Esophagus squamous epithelium (tissue), 5 donors: ENCODE measurements at places on chromosomes 2 and 18. TPM values are rescaled to one million over a fixed set of nuclear protein-coding genes. Genes with fewer than 3 reads are reported as not detected.

The BCL2 gene
- 4.8 TPM for total RNA-seq

The PLEK gene
- 3.2 TPM for total RNA-seq

The TMEM169 gene
- not detected for total RNA-seq

The POTEJ gene
- total RNA-seq, result not detected

The RESP18 gene
- not detected for total RNA-seq

The KRTCAP3 gene
- total RNA-seq, result 23.8 TPM

The CD8A gene
- total RNA-seq, result 1.6 TPM

The FAM110C gene
- 48.3 TPM for total RNA-seq

The PSMA8 gene
- not detected for total RNA-seq

The CERKL gene
- not detected for total RNA-seq

The TTN gene
- 0.19 TPM for total RNA-seq

The PTPRM gene
- total RNA-seq, result 6.5 TPM

The POTEE gene
- not detected for total RNA-seq

The STARD6 gene
- total RNA-seq, result not detected

The IL37 gene
- total RNA-seq, result not detected

The SKOR2 gene
- total RNA-seq, result not detected

The RAB27B gene
- total RNA-seq, result 35.9 TPM

The CCDC141 gene
- 1.8 TPM for total RNA-seq

The DCDC2C gene
- total RNA-seq, result not detected

The TMEM178A gene
- total RNA-seq, result 0.38 TPM

The REG1B gene
- not detected for total RNA-seq

The HOXD11 gene
- total RNA-seq, result not detected

The SLC4A1AP gene
- 22.7 TPM for total RNA-seq

The ADAM23 gene
- total RNA-seq, result 10.1 TPM

The SRD5A2 gene
- not detected for total RNA-seq

The CFC1B gene
- total RNA-seq, result not detected

The UGT1A4 gene
- 7.4 TPM for total RNA-seq

The EMX1 gene
- not detected for total RNA-seq

The LHCGR gene
- total RNA-seq, result not detected

The KCNIP3 gene
- 2.0 TPM for total RNA-seq

The G6PC2 gene
- not detected for total RNA-seq

The TGFBRAP1 gene
- 24.6 TPM for total RNA-seq

The GALNT14 gene
- total RNA-seq, result 18.6 TPM

The UPP2 gene
- total RNA-seq, result not detected

The RGPD4 gene
- not detected for total RNA-seq

The AQP4 gene
- not detected for total RNA-seq

The NABP1 gene
- 50.3 TPM for total RNA-seq

The FAM124B gene
- total RNA-seq, result 0.38 TPM
